ENCODE measurements at places on chromosomes 7 and 10.

DNA sequence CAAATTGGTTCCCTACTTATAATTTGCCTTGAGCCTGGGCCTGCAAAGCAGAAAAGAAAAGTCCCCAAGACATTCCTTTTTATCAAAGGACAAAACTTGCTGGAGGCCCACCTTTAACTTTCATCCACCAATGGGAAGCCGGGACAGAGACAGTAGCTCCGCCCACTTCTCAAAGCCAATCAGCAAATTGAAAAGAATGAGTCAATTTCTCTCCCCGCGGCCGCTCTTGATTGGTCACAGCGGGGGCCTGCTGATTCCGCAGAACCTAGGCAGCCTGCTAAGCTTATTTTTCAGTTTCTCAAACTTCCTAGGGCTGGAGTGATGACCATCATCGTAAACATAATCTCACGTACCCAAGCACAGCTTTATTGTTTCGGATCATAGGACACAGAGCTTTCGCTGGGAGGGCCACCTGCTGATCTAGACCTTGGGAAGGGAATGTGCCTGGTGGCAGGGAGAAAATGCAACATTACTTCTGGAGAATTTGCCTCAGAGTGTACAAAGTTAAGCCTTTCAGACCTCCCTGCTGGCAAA is at the start of gene SLC13A4:
Gene SLC13A4 (minus strand): TSS at position 51 of the 534 bp plus-strand sequence. CDS start 690 bp downstream, outside the sequence.
- DNase-seq: no peak

DNA sequence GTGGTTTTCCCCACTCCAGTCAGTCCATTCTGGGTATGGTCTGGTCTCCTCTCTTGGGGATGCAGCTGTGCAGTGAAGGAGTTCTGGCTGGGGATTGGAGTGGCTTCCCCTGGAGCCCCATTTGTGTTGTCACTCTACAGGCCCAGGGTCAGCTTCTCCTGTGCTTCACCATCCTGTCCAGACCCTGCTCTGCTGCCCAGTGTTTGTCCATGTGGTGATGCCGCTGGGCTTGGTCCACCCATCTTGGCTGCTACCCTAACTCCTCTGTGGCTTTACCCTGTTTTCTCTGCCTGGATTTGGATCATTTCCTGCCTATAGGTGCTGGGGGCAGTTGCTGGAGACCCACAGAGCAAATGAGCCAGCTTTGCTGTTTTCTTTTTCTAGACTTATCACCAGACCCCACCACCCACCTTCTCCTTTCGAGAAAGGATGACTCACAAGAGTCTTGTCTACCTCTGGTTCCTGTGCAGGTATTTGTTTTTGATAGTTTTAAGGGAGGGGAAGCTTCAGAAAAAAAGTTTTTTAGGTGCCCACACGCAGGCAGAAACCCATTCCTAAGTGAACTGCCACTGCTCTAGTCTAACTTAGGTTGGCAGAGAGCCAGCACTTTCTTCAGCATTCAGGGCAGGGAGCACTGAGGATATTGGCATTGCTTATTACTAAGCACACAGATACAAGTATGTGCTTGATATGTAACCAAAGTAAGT is 8.5 kb downstream of the ZDHHC16 start:
- no peak for DNase-seq

GRCh38 chr10:132403511-132404168 is 6.6 kb downstream of the PWWP2B start:
- DNase-seq: no peak

- DNase-seq: no peak
Observed at GRCh38 chr10:79052291-79053080, 16.3 kb upstream of the ZMIZ1 start.

DNA sequence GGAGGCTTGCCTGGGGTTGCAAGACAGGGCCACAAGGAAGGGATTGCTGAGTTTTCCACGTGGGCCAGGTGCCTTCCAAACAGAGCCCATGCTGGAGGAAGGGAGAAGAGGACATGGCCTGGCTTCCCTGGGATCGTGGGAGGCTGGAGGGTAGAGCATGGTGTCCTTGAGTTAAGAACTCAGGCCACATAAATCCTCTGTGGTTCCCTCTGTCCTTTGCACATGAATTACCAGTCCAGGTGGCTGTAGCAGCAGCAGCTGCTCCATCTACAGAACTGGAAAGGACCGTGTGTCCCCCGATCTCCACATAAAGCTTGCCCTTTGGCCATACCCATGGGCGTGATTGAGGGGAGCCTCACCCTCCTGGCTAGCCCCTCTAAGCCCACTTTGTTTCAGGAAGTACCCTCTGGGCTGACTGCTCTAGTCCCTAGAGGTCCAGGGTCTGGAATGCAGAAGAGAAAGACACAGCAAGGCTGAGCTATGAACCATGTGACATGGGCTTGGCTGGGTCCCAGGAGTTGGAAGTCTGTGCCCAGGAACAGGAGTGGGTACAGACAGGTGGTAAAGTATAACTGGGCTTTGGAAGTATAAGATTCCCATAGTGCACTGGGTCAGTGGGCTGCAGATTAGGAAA is 84.9 kb downstream of the C10orf105 start:
- no peak for DNase-seq

DNA sequence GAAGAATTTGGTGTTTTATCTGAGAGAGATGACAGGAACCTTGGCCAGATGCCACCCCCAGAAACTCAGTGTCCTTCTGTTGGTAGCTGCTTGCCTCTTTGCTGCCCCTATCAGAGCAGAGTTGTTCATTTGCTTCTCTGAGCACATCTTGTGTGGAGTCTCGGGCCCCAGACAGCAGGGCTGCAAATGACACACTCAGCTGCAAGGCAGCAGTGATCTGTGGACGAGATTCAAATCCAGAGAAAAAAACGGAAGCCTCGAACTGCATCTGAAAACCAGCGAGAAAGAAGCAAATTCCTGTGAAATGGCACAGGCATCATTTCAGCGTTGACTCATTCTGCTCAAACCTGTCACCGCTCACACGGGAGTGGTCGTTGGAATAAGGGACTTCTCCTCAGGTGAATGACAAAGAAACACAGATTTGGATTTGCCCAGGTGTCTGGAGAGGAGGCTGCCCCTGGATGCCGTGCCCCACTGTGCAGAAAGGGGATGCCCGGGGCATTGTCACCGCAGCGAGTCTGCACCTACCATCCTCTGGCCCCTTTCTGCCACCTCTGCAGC is 144.7 kb downstream of the PFKFB3 start:
- peak; percentile 35 for DNase-seq

- DNase-seq: no peak
Observed at GRCh38 chr7:95632609-95633008, 36.3 kb upstream of the PDK4 start.

- peak; percentile 99 for DNase-seq
Observed at GRCh38 chr7:24786941-24787340, 29.7 kb upstream of the GSDME start.

DNA sequence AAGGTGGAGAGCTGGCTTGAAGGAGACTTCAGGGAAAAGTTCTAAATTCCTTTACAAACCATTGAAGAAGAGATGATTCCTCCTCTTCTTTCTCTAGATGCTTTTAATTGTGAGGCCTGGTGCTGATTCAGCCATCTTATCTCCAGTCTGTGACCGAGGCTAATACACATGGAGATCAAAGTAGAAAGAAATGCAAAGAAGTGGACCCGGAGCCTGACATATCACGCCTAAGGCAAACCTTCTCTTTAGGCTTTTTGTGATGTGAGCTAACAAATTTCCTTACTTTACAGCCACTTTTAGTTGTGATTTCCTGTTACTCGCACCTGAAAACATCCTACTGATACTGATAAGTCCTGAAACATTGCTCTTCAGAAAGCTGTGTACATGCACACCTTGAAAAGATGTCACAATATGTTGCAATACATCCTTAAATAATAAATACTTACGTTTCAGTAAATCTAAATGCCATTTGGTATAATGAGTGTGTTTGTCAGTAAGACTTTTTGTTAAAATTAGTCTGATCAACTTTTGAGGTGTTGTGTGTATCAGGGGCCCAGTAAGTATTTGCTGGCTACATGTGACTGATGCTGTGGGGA is 192.4 kb downstream of the BAMBI start:
- no peak for DNase-seq

DNA sequence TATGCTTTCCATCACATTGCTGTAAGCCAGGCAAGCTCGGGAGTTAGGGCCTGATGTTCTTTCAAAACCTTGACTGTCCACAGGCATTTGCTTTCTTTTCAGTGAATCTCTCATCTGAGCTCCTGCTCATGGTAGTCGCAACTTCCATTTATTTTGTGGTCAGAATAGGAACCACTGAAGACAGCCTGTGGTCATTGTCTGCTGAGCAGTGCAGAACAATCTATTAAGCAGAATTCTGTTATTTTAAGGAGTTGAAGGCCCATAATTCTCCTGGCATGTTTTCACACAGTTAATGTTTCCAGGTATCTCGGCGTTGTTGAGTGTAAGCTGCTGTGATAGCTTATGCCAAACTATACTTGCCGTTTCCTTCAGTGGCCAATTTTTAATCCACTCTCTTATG is 491.1 kb upstream of the AKR1E2 start:
- DNase-seq: no peak

GRCh38 chr7:23062452-23062851 is 43.1 kb upstream of the KLHL7 start:
- no peak for DNase-seq

DNA sequence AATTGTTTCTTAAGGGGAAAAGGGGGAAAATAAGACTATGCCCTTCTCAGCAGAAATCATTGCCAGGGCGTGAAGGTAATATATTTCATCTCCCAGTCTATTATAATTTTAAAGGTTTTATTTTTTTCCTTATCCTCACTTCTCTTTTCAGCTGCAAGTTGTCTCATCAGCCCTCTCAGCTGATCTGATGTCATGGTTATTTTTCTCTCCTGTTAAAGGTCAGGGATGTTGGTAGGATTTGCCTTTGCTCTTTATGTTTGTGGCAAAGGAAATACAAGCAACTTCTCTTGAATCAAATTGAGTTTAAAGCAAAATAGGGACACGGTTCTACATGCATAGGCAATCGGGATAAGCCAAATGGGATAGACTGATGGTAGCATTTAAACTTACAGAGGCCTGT is 946.9 kb downstream of the SORCS1 start:
- no peak for DNase-seq

- DNase-seq: no peak
Observed at GRCh38 chr7:55381189-55381588, 16.1 kb downstream of the LANCL2 start.

GRCh38 chr7:51045319-51046102 is 262.8 kb upstream of the GRB10 start:
- peak; percentile 98 for DNase-seq

DNA sequence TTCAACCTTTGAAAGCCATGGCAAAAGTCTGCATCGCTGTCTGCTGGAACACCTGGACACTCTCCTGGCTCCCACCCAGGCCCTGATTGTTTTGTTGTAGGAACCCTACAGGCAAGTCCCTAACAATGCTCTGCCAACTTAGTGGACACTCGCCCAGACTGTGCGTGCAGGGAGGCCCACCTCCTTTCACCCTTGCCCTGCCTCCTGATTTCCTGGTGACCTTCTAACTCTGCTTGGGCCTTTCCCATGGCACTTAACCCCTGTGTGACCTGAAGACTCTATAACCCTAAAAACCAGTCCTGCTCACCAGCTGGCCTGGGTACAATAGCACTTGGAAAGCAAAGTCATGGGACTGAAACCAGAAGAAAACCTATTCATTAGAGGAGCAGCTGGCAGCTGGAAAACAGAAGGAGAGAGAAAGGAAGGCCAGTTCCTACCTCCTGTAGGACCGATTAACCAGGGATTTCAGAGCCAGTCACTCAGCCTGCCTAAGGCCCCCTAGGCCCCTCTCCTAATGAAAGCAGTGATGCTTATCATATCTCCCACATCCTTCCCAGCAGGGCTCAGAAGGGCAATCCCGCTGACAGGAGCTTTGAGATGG is 82.7 kb upstream of the KMT2E start:
- DNase-seq: no peak

DNA sequence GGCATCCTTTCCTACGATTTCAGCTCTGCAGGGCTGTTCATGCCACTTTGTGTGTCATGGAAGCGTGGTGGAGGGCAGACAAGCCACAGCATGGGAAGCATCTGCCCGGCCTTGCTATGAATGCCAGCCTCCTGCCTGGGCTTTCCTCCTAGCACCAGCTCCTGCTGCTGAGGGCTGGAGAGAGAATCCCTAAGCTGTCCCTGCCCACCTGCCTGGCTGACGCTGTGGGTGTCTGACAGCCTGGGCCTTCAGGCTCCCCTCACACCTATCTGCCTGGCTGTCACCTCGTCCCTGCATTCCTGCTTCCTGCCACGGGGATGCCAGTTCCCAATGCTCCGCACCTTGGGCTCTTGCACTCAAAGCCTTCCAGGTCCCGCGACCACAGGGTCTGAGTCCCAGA is 606.5 kb upstream of the MGMT start:
- DNase-seq: no peak

- no peak for DNase-seq
Observed at GRCh38 chr7:138837627-138838026, 39.6 kb upstream of the ATP6V0A4 start.

DNA sequence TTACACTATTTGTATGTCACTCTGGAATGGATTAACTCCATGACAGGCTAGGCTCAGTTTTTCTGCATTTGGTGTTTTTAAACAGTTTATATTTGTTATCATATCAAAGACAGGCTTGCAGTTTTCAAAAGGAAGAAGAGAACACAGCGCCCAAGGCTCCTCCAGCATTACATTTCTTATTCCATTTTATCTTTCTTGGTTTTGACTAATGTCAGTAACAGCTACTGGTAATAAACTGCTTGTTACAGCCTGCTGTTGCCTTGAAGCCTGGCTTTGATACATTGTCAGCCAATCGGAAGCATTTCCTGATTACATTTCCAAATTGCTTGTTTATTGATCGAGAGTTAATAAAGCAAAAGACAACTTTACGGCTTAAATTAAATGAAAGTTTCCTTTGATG is 166.0 kb upstream of the MDFIC start:
- DNase-seq: no peak

- no peak for DNase-seq
Observed at GRCh38 chr10:87617503-87617902, 42.2 kb upstream of the PAPSS2 start.

DNA sequence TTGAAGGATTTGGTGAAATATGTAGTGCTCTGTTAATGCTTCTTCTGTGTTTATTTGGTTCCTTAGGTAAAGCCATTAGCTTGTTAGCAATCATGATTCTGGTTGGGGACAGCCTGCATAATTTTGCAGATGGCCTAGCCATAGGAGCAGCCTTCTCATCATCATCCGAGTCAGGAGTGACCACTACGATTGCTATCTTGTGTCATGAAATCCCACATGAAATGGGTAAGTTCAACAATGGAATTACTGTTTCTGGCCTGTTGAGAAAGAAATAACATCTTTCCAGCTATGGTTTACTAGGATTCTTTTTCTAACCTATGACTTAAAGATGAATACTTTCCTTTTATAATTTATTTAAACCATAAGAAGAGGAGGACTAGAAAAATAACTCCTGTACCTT is 48.9 kb downstream of the SLC39A12 start:
- DNase-seq: no peak

All from RCC 7860 (cell line).